ENCODE measurements at places on chromosomes 1 and 21.
A peak's percentile ranks its signal among the peaks of the same experiment; 100 is the strongest.

DNA sequence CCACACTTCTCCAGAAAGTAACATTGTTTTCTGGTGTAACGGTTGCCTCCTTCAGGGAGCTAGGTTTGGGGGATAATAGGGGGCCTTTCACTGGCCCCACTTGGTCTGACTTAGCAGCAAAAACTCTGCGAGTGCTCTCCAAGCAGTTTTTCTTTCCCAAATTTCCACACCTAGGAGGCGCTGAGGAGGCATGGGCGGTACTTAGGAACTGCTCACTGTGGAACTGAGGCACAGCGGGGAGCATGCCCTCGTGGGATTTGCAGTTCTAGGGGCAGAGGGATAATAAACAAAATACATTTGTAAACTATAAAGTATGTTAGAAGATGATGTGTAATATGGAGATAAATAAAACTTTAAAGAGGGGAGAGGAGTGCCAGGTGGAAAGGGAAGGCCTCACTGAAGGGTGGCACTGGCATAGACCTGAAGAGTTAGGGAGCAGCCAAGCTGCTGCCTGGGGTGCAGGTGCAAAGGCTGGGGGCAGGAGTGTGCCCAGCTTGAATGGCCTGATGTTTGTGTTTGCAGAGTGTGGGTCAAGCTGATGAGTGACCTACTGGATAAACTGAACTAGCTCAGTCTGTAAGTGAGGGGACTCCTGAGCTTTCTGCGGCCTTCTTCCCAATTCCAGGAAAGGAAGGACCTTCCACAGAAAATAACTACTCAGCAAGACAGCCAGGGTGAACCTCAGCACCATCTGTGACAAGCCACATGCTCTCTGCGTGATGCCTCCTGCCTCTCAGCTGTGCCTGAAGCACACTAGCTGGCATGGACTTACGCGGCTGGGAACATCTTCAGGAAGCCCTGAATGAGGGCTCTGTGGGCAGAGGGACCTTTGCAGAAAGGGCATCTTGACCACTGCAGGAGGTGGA is 1.9 kb downstream of the EPHX1 start:
- no peaks in the 10 kb centered on the region for H3K36me3 ChIP-seq
- peak overlapping the region; percentile 87 for H3K4me3 ChIP-seq
- no peak for DNase-seq
- peaks cover 9% of the 10 kb centered on the region for H3K27me3 ChIP-seq
- H3K27ac ChIP-seq = peak overlapping the region; percentile 5

- H3K27me3 ChIP-seq = no peaks in the 10 kb centered on the region
- H3K4me3 ChIP-seq = no peak overlapping the region
- no peak for DNase-seq
Observed at GRCh38 chr1:211359876-211360275, 33.2 kb downstream of the TRAF5 start.

- peak overlapping the region; percentile 96 for H3K27ac ChIP-seq
- peak overlapping the region; percentile 93 for H3K4me3 ChIP-seq
- peaks cover 24% of the 10 kb centered on the region for H3K27me3 ChIP-seq
Observed at GRCh38 chr21:44872649-44873355, 688 bp downstream of the PTTG1IP start.

GRCh38 chr1:29655945-29656850 is 419.9 kb downstream of the PTPRU start:
- H3K27me3 ChIP-seq = peaks cover under 1% of the 10 kb centered on the region
- peaks cover 5% of the 10 kb centered on the region for H3K36me3 ChIP-seq
- H3K27ac ChIP-seq = peak overlapping the region; percentile 73
- peaks cover 21% of the 10 kb centered on the region for H3K4me1 ChIP-seq
- DNase-seq = peak; percentile 60

GRCh38 chr1:221678014-221678413 is 63.9 kb downstream of the DUSP10 start:
- DNase-seq = no peak
- peaks cover 10% of the 10 kb centered on the region for H3K4me1 ChIP-seq
- no peak overlapping the region for H3K4me3 ChIP-seq
- H3K27ac ChIP-seq = no peak overlapping the region

DNA sequence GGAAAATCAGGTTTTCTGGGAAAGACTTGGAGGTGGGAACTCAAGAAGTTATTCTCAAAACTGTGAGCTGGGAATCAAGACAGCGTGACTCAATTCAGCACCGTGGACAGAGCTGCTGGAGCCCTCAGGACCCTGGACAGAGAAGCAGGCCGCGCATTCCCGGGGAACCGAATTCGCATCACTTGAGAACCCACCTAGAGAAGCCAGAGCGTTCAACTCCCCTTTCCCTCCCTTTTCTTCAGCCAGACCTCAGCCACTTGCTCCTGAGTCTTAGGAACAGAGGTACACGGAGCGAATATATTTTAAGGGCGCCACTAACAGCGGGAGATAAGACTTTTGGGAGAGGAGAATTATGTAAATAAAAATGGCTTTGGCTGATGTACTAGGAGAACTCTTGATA is 2.0 kb upstream of the LIN28A start:
- H3K4me3 ChIP-seq = peak overlapping the region; percentile 76

- no peaks in the 10 kb centered on the region for H3K36me3 ChIP-seq
- peak; percentile 20 for DNase-seq
- peak within 1 kb of the TSS; percentile 77 for H3K4me3 ChIP-seq
- H3K27me3 ChIP-seq = peaks cover 84% of the 10 kb centered on the region
- peak within 1 kb of the TSS; percentile 73 for H3K27ac ChIP-seq
- peaks cover 10% of the 10 kb centered on the region for H3K4me1 ChIP-seq
Observed at GRCh38 chr21:26967062-26967913, at the start of gene ADAMTS5. Gene ADAMTS5, minus strand, starts transcription at chr21:26967088. Its CDS starts 697 bp downstream, at chr21:26966391.

DNA sequence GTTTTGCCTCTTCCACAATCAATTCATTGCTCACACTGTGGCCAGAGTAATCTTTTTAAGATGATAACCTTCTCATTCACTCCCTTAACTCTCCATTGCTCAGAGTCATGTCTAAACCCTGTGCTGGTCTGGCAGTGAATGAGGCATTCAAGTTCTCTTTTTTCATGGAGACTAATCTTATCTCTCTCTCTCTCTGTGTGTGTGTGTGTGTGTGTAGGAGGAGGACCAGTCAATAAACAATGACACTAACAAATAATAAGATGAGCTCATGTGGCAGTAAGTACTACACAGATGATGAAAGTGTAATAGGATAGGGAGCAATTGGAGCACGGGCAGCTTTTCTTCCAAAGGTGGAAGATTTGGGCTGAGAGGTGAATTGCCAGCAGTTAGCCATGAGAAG is 122.0 kb upstream of the B3GALT2 start:
- peaks cover 33% of the 10 kb centered on the region for H3K4me1 ChIP-seq
- no peak overlapping the region for H3K4me3 ChIP-seq
- H3K27me3 ChIP-seq = peaks cover 22% of the 10 kb centered on the region
- no peak for DNase-seq

GRCh38 chr1:247437551-247438505 is 20.1 kb downstream of the OR2B11 start:
- H3K27ac ChIP-seq = no peak overlapping the region
- H3K4me1 ChIP-seq = no peaks in the 10 kb centered on the region
- H3K27me3 ChIP-seq = peaks cover 7% of the 10 kb centered on the region
- no peak overlapping the region for H3K4me3 ChIP-seq

DNA sequence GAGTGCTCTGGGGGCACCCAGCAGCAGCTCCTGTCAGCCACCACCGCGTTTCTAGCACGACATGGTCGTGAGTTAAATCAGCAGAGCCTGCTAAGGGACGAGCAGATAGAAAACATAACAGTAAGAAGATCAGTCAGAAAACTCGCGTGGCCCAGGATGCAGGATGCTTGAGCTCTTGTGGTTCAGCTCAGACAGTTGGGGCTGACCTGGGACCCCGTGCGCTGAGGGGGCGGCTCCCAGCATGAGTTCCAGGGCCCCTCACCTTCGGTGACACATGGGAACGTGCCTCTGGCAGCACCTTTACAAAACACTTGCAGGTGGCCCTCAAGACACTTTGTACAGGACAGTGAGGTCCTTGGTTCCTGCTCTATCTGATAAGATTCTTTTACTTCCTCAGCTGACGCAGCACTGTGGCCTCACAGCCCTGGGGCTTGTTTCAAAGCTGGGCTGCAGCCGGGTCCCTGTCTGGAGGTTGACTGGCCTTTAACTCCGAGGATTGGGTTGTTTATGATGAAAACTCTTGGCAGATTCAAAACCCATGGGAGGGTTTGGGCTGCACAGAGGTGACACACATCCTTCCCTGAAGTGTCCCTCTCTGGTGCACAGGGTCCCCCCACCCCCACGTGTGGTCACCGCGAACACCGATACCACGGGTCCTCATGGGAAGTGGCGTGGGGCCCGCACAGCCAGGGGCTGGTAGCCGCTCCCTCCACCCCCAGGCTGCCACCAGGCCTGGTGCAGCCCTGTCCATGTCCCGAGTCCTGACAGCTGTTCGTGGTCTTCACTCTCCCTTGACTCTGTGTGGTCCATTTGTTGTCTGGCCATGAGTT is 65.3 kb upstream of the COL6A1 start:
- DNase-seq = no peak
- H3K27ac ChIP-seq = no peak overlapping the region
- H3K36me3 ChIP-seq = no peaks in the 10 kb centered on the region

- H3K27ac ChIP-seq = no peak overlapping the region
- no peaks in the 10 kb centered on the region for H3K36me3 ChIP-seq
- no peaks in the 10 kb centered on the region for H3K27me3 ChIP-seq
- DNase-seq = no peak
- no peak overlapping the region for H3K4me3 ChIP-seq
Observed at GRCh38 chr1:86067626-86068025, 88.9 kb downstream of the COL24A1 start.

DNA sequence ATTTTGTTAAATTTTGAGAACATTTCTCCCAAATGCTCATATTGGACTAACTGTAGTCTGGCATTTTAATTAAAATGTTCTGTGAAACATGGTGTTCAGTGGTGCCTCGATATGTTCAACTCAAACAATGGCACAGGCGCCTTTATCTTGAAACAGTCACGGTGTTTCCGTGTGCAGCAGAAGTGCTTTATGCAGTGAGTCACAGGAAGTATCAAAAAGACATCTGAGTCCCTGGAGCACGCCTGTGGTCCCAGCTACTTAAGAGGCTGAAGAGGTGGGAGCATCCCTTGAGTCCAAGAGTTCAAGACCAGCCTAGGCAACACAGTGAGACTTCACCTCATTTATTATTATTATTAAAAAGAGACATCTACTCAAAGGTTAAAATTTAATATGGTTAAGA is 52.2 kb downstream of the GREM2 start:
- DNase-seq = no peak
- no peak overlapping the region for H3K27ac ChIP-seq
- no peak overlapping the region for H3K4me3 ChIP-seq
- H3K27me3 ChIP-seq = no peaks in the 10 kb centered on the region

- no peaks in the 10 kb centered on the region for H3K36me3 ChIP-seq
- no peak overlapping the region for H3K4me3 ChIP-seq
- H3K27me3 ChIP-seq = no peaks in the 10 kb centered on the region
Observed at GRCh38 chr1:52663716-52664115, 30.7 kb downstream of the SHISAL2A start.

GRCh38 chr21:46054031-46054430 is 43.9 kb upstream of the COL6A2 start:
- H3K27me3 ChIP-seq = peaks cover 14% of the 10 kb centered on the region
- H3K27ac ChIP-seq = no peak overlapping the region
- H3K4me3 ChIP-seq = no peak overlapping the region
- H3K4me1 ChIP-seq = peaks cover 5% of the 10 kb centered on the region

DNA sequence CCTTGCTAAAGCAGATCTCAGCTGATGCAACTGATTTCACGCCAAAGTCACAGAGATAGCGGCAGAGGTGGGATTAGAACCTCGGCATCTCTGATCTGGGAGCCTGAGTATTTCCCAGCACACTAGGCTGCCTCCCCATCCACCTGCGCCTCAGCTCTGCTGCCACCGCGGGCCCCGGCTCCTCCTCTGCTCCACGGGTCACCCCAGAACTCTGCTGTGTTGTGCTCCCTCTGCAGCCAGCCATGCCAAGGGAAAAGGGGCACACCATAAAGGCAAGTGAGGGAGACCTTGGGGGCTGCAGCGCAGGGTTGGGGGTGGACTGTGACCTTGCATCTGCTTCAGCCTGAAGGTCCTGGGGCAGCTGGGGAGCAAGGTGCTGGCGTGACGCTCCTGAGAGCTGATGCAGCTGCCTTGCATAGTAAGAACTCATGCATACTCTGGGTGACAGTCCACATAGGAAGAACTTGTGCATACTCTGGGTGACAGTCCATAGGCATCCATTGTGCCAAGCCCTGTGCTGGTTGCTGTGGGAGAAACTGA is 68.7 kb downstream of the MAN1C1 start:
- H3K4me3 ChIP-seq = no peak overlapping the region
- no peaks in the 10 kb centered on the region for H3K4me1 ChIP-seq
- no peaks in the 10 kb centered on the region for H3K36me3 ChIP-seq
- no peak overlapping the region for H3K27ac ChIP-seq

DNA sequence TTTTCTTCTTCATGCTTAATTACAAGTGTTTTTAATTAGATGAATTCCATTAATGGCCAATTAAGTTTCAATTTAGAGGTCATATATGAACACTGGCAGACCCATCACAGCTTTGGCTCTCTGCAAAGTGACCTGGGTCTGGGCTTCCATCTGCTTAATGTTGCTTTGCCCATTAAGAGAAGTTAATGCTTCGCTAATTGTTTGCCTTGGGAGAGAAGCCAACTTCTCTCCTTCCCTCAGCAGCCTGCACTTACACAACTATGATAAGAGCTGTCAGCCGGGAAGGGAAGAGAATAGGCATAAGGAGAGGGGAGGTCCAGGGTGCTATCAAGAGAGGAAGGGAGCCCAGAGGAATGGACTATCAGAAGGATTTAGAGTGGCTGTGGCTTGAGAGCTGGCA is 29.0 kb upstream of the CCDC190 start:
- no peak for DNase-seq
- no peaks in the 10 kb centered on the region for H3K27me3 ChIP-seq
- peaks cover 23% of the 10 kb centered on the region for H3K4me1 ChIP-seq
- no peaks in the 10 kb centered on the region for H3K36me3 ChIP-seq

- no peak for DNase-seq
- peaks cover 14% of the 10 kb centered on the region for H3K4me1 ChIP-seq
- peaks cover 28% of the 10 kb centered on the region for H3K36me3 ChIP-seq
- no peak overlapping the region for H3K4me3 ChIP-seq
- no peaks in the 10 kb centered on the region for H3K27me3 ChIP-seq
Observed at GRCh38 chr1:93874025-93874651, 4.9 kb downstream of the DNTTIP2 start.

- peaks cover 15% of the 10 kb centered on the region for H3K4me1 ChIP-seq
- no peak for DNase-seq
- no peaks in the 10 kb centered on the region for H3K36me3 ChIP-seq
- peak overlapping the region; percentile 83 for H3K4me3 ChIP-seq
- H3K27ac ChIP-seq = peak overlapping the region; percentile 41
Observed at GRCh38 chr1:210251680-210252490, 19.3 kb downstream of the SERTAD4 start.

DNA sequence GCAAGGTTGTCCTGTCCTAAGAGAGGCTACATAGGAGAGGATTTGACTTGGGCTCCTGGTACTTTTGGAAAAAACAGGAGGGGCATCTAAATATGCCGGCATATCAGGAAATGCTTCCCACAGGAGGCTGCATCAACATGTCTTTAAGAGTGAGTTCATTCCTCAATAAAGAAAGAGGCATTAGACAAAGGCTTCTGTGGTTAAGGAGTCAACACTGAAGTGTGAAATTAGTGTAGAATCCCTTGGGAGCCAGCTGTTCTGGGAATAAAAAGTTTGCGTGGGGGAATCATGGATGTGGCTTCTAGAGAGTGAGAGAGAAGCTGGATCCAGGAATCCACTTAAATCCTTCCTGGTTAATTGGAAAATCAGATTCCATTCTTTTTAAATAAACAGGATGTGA is 69.5 kb downstream of the DNM3 start:
- H3K27me3 ChIP-seq = no peaks in the 10 kb centered on the region
- H3K4me1 ChIP-seq = no peaks in the 10 kb centered on the region
- no peak overlapping the region for H3K4me3 ChIP-seq

All from progenitor cell of endocrine pancreas (in vitro differentiated cells).